AG04450 (cell line): ENCODE measurements at places on chromosomes 16 and 17. TPM values are rescaled to one million over a fixed set of nuclear protein-coding genes. Genes with fewer than 3 reads are reported as not detected.

The ASGR1 gene
- polyA plus RNA-seq, result 1.1 and 1.5 TPM in 2 replicates

DNA sequence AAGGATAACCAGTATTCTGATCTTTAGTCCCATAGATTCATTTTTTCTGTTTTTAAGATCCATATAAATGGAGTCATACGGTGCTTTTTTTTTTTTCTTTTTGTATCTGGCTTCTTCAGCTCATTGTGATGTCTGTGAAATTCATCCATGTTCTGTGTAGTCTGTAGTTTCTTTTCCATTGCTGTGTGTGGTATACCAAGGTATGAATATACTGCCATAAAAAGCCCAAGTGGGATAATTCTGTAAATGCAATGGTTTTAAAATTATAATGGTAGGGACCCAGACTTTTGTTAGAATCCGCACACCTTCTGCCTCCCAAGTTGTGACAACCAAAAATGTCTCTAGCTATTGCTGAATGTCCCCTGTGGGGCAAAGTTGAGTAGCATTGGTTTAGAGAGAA, 7.6 kb downstream of the NUP93 start:
- DNase-seq, result no peak

The OR4D1 gene
- not detected in 2 replicates for polyA plus RNA-seq

DNA sequence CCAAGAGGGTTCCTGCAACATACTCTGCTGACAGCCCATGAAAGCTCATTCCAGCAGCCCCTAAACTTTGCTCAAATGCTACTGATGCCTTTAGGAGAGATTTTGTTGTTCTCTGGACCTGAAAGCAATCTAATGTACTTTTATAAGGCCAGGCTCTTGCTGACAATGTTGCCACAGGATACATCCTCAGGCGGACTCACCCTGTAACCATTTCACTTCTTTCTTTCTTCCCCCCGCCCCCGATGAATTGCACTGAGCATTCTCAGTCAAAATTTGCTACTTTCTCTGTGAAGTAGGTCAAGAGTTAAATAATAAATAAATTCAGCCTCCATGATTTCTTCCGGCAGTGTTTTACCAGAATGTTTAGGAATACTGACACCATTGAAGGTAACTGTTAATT, 1.5 kb downstream of the GAS7 start:
- no peak for DNase-seq

The SLC13A2 gene
- polyA plus RNA-seq, result not detected in 2 replicates

The HEATR9 gene
- not detected in 2 replicates for polyA plus RNA-seq

GRCh38 chr16:80167657-80168390, 373.0 kb upstream of the DYNLRB2 start:
- DNase-seq, result no peak

DNA sequence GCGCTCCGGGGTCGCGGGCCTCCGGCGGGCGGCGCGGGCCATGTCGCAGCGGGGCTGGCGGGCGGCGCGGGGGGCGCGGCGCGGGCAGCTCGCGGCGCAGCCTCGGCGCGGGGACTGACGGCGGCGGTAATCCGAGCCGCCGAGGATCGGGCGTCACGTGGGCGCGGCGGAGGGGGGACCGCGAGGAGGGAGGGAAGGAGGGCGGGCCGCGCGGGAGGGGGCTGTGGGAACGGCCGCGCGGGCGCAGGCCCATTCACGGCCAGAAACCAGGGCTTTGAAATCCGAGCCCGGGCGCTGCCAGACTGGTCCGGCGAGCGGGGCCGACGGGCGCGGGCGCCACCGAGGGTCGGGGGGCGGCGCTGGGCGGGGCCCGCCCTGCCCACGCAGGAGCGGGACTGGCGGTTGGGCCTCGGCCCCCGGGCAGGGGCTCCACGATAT, at the start of gene MTSS2:
Gene MTSS2 (minus strand): TSS at position 116 of the 438 bp plus-strand sequence. CDS start 262 bp downstream, outside the sequence.
- DNase-seq, result peak; percentile 68

- no peak for DNase-seq
These were observed 172.9 kb upstream of the ZFHX3 start for GRCh38 chr16:73220836-73221235.

The CAPNS2 gene
- 0.14 TPM in 1 of 2 replicates, not detected in the other for polyA plus RNA-seq

GRCh38 chr17:32192379-32192778, 50.1 kb downstream of the RHOT1 start:
- no peak for DNase-seq

- DNase-seq, result no peak
These were observed 64.1 kb downstream of the SPACA3 start for GRCh38 chr17:33055746-33056145.
